ENCODE measurements at places on chromosomes 5 and 9. TPM values are rescaled to one million over a fixed set of nuclear protein-coding genes. Genes with fewer than 3 reads are reported as not detected.

DNA sequence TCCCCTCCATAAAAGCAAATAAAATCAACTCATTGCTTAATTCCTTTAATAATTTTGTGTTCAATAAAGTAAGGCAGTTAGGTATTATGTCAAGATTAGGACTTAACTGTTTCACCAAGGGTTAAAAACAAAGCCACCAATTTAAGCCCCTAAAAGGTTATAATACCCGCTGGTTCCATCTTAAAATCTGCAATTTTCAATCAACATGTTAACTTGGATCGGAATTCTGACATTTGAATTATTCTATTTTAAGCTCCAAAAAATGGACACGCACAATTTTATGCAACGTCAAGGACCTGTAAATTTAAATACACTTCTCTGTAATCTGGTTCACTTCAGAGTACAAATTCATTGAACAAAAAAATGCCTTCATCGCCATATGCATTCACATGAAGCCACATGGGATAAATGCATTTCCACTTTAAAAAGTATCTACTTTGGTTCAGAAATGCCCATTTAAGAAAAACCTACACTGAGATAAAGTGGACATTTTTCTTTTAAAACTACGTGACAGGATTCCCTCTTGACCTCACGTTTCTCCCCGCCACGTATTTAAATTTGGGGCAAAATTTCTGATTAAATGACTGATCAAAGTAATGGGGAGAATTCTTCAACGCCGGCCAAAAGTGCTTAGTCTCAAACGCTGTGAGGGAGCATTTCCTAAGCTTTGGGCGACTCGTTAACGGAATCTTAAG, 721 bp downstream of the GIN1 start:
- H3K4me1 ChIP-seq: no peaks in the 10 kb centered on the region
- peak; percentile 47 for DNase-seq
- peak overlapping the region; percentile 86 for H3K4me3 ChIP-seq

The GCNT4 gene
- polyA plus RNA-seq: 2.6 TPM

DNA sequence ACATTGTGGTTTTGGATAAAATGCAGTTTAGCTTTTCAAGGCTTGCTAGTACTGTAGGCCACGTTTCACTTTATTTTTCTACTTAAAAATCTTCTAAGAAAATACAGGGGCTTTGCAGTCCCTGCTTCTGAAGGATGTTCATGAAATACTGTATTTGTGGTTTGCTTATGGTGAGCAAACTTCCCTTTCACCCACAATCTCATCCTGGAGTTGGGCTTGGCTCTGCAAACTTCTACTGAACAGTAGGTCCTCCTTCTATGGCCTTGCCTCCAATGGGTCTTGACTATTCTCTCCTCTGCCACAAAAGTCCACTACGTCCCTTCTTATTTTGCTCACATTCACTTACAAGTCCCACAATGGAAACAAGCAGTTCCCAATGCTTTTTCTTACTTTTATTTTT, 502.7 kb upstream of the KLF4 start:
- no peaks in the 10 kb centered on the region for H3K27me3 ChIP-seq
- H3K4me3 ChIP-seq: no peak overlapping the region
- no peaks in the 10 kb centered on the region for H3K4me1 ChIP-seq
- DNase-seq: no peak
- H3K36me3 ChIP-seq: no peaks in the 10 kb centered on the region

GRCh38 chr5:120886351-120886860, 422.3 kb downstream of the PRR16 start:
- H3K27me3 ChIP-seq: no peaks in the 10 kb centered on the region
- H3K27ac ChIP-seq: no peak overlapping the region
- no peak overlapping the region for H3K4me3 ChIP-seq
- no peaks in the 10 kb centered on the region for H3K36me3 ChIP-seq

The OLFM1 gene
- polyA plus RNA-seq: 2.9 TPM

The PNPLA7 gene
- polyA plus RNA-seq: 2.1 TPM

- H3K27ac ChIP-seq: no peak overlapping the region
- no peak for DNase-seq
- H3K4me1 ChIP-seq: no peaks in the 10 kb centered on the region
- no peaks in the 10 kb centered on the region for H3K36me3 ChIP-seq
- no peaks in the 10 kb centered on the region for H3K27me3 ChIP-seq
Measured at GRCh38 chr5:40962207-40962955, 53.1 kb downstream of the C7 start.

DNA sequence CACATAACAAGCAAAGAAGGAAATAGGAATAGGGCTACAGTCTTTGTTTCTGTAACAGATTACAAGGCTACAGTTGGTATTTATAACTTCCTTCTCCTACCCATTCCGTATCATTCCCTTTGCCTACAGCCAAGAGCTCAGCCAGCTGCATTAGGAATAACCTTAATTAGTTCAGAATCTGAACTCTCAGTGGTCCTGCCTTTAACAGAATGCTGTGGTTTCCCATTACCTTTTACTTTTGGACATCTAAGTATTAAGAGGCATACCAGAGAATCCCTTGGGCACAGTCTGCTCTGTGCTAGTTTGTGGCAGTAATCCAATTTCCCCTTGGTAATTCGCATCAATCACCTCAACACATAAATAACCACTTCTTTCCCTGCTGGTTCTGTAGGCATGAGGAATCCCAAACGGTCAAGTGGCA, 44.2 kb downstream of the PKD2L2 start:
- no peak overlapping the region for H3K4me3 ChIP-seq
- H3K27ac ChIP-seq: no peak overlapping the region
- H3K27me3 ChIP-seq: no peaks in the 10 kb centered on the region

DNA sequence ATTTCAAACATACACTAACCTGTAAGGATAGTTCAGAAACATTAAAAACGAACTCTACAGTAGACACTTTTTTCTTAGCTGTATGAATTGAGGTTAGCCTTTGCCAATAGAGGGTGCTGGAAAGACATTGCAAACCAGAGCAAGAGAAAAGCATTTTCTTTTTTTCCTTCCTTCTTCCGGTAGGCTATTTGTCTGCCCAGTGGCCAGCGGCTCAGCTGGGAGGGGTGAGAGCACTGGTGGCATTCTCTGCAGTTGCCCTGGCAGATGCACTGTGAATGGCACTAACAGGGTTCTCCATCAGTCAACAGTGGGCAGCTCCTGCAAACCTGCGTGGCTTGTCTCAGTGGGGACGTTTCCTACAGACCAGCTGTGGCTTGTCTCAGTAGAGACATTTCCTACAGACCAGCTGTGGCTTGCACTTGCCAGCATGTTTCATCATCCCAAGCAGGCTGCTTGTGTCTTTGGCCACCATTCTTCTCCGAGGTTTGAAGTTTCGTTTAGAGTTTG, 984.5 kb upstream of the CDH18 start:
- H3K4me1 ChIP-seq: no peaks in the 10 kb centered on the region
- no peaks in the 10 kb centered on the region for H3K27me3 ChIP-seq
- no peak overlapping the region for H3K4me3 ChIP-seq
- no peaks in the 10 kb centered on the region for H3K36me3 ChIP-seq

GRCh38 chr9:92714016-92714415, 44.1 kb upstream of the IPPK start:
- no peaks in the 10 kb centered on the region for H3K27me3 ChIP-seq
- H3K4me1 ChIP-seq: no peaks in the 10 kb centered on the region
- H3K27ac ChIP-seq: no peak overlapping the region
- DNase-seq: no peak
- peaks cover 62% of the 10 kb centered on the region for H3K36me3 ChIP-seq

The ACER2 gene
- 0.28 TPM for polyA plus RNA-seq

DNA sequence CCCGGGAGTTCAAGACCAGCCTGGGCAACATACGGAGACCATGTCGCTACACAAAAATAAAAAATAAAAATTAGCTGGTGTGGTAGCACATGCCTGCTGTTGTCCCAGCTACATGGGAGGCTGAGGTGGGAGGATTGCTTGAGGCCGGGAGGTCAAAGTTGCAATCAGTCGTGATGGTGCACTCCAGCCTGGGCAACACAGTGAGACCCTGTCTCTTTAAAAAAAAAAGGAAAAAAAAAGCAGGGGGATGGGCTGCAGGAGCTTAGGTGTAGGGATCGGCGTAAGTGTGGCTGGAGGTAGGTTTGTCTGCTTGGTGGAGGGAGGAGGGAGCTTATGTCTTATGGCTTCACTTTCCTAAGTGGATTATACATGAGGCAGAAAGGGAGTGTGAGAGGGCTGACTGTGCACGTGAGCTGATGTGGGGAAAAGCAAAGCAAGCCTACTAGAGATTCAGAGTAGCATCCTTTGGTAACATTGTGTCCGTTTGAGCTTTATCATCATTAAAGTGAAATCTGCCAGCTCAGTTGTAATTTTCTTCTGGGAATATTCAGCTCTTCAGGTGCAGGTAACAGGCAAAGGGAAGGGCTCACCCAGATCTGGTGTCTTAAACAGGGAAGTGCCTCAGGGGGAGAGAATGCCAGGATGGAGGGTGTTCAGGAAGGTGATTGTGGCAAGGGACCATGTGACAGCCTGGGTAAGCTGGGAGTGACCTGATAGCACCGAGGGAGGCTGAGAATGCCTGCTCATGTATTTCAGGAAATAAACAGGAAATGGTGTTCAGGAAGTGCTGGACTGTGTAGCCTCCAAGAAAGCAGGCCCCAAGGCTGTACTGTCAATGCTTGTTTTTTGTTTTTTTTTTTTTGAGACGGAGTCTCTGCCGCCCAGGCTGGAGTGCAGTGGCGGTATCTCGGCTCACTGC, 17.6 kb upstream of the SETX start:
- H3K36me3 ChIP-seq: peaks cover 6% of the 10 kb centered on the region
- no peak for DNase-seq
- no peak overlapping the region for H3K4me3 ChIP-seq
- H3K27ac ChIP-seq: peak overlapping the region; percentile 25

DNA sequence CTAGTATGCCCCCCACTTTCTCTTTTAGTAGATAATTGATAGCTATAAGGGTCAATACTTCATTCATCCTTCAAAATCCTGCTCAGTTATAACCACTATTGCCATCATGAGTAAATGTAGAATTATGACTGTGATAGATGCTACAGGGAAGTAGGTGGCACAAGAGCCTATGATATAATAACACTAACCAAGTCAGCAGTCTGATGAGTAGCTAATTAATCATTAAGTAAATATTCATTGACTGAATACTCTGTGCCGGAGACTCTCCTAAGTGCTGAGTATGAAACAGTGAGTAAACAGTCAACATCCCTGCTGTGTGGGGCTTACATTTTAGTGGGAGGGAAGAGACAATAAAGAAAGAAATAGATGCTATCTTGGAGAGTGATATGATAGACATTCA, 430.3 kb upstream of the ZNF462 start:
- no peaks in the 10 kb centered on the region for H3K4me1 ChIP-seq
- H3K27me3 ChIP-seq: no peaks in the 10 kb centered on the region
- H3K4me3 ChIP-seq: no peak overlapping the region

The ARL14EPL gene
- not detected for polyA plus RNA-seq

The PCDHB14 gene
- polyA plus RNA-seq: 2.0 TPM

- H3K36me3 ChIP-seq: peaks cover 4% of the 10 kb centered on the region
- peak; percentile 89 for DNase-seq
- no peaks in the 10 kb centered on the region for H3K27me3 ChIP-seq
- H3K4me3 ChIP-seq: no peak overlapping the region
Measured at GRCh38 chr5:138946241-138946623, 71.1 kb upstream of the LRRTM2 start.

GRCh38 chr5:139251281-139251687, 42.3 kb upstream of the MATR3 start:
- H3K4me1 ChIP-seq: no peaks in the 10 kb centered on the region
- no peak overlapping the region for H3K27ac ChIP-seq
- no peak for DNase-seq
- no peak overlapping the region for H3K4me3 ChIP-seq

All from kidney (tissue), 22 donors.